ENCODE measurements at places on chromosomes 4 and X. TPM values are rescaled to one million over a fixed set of nuclear protein-coding genes. Genes with fewer than 3 reads are reported as not detected.
A peak's percentile ranks its signal among the peaks of the same experiment; 100 is the strongest.

UGT8 gene
- total RNA-seq: 0.14 TPM

DNA sequence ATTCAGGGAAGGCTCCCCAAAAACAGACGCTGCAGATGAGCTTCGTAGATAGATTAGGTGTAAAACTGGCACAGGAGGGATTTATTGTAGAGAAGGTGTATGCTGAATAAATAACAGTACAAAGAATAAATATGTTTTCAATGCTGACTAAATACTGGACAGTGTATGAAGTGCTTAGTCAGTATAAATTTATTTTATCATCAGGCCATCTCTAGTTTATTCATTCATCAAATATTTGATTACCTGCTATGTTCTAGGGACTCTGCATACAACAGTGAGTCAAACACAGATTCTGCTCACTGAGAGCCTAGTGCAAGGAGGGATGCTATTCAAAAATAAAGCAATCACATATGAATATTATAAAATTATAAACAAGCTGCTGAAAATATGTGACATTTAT lies 63.6 kb upstream of the TSPAN5 start:
- DNase-seq: no peak

BCORL1 gene
- total RNA-seq: 8.3 TPM

DNA sequence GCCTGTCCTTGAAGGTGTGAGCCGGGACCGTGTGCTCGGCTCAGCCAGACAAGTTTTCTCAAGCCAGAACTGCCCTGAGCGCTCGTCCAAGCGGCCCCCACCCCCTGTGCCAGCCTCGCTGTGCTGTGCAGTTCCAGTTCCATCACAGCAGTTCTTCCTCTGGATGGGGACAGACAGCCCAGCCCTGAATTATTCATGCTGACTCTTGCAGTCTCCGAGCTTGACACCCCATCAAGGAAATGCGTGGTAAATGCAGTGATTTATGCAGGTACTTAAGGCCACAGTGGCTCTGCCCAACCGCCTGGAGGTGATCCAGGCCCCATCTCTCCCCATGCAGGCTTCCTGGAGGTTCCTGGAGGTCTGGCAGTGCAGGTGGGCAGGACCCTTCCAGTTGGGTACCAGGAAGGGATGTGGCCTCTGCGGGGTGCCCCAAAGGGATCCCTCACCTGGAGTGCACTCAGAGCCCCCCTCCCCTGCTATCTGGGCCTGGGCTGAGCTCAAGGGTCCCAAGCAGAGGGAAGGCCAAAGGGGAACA lies 44.8 kb upstream of the HMX1 start:
- DNase-seq: no peak

DNA sequence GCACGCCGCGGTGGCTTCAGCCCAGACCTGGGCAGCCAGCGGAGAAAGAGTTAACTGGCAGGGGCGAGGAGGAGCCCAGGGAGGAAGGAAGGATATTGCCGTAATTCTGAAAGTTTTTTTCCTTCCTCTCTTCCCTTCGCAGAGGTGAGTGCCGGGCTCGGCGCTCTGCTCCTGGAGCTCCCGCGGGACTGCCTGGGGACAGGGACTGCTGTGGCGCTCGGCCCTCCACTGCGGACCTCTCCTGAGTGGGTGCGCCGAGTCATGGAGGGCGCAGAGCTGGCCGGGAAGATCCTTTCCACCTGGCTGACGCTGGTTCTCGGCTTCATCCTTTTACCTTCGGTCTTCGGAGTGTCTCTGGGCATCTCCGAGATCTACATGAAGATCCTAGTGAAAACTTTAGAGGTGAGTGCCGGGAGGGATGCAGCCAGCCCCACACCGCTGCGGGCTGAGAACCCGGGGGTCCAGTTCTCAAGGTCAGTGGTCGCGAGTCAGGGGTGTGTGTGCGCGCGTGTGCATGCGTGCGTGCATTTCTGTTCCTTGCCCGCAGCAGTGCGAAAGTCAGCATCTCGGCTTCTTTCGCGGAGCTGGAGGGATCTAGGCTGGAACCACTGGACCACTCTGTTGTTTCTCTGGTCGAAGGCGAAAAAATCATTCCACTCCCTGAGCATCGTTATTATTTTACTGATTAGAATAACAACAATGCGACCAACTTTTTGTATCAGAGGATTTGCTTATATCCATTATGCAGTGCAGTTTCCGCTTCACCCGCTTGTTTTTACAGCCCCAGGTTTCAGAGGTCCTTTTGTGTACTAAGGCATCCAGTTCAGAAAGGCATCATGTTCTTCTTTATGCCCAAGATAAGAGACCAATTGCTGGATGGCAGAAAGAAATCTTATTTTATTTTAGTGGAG lies 709 bp downstream of the GPAT3 start:
- peak; percentile 23 for DNase-seq

All from activated CD4-positive, alpha-beta T cell treated with anti-CD3 and anti-CD28 coated beads for 36 hours (primary cell).